ENCODE measurements at places on chromosomes 12 and 14.

GRCh38 chr12:8855891-8856290 lies 33.5 kb downstream of the A2ML1 start:
- DNase-seq, result no peak

- DNase-seq, result no peak
Measured at GRCh38 chr14:90184571-90185266, 71.6 kb upstream of the PSMC1 start.

GRCh38 chr14:101498526-101498860 lies 62.8 kb upstream of the DIO3 start:
- DNase-seq, result no peak

GRCh38 chr12:79920421-79921238 lies 14.3 kb downstream of the PPP1R12A start:
- no peak for DNase-seq

DNA sequence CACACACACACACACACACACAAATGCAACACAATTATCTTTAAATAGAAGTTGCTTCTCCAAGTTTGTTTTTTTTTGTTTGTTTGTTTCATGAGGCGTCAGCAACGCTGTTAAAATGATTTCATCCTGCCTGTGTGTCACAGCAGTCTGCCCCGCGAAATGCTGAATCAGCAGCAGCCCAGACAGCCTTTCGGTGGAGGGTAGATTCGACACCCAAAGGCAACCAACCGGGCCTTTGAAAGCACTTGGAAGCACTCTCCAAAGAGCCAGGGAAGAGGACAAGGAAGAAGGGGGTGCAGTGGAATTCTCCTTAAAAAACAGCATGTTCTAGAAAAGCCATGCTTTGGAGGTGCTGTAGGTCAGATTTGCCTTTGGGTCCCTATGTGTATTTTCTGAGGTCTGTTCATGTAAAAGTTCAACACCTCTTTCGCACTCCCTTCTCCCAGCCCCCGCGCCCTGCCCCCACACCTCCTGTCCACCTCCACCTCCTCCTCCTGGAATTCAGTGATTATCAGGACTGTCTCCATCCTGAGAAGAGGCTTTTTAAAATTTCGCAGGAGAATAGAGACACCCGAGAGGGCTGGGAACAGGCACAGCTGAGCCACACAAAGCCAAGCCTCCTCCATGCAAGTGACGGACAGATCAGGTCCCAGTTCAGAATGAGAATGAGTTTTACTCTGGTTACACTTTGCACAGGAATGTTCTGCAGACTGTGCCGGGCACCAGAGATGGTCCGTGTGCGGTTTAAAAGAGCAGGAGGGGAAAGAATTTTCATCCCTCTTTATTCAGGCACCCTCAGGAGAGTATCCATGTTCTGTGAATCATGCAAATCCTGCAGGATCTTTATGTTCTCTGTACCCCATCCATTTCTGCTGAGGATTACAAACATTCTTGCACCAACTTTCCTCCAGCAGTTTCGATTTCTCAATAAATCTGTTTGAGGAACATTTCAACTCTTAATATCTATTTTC lies 177.9 kb downstream of the ETV6 start:
- no peak for DNase-seq

DNA sequence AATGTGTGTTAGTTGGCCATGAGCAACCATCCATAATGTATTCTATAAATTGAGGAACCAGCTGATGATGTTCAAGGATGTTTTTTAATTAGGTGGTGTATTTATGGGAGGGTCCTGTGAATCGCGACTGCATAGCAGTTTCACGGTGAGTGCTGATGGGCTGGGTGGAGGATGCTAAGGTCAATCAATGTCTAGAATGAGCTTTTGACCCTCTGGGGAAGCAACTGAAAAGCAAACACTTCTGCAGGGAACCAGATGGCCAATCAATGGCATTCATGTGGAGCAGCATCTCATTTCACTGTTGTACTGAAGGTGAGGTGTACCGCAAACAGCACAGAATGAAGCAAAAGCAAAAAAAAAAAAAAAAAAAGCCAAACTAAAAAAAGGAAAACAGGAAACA lies 676.1 kb upstream of the TMEM132C start:
- no peak for DNase-seq

- DNase-seq, result no peak
Measured at GRCh38 chr12:114192549-114192948, 213.4 kb downstream of the TBX5 start.

DNA sequence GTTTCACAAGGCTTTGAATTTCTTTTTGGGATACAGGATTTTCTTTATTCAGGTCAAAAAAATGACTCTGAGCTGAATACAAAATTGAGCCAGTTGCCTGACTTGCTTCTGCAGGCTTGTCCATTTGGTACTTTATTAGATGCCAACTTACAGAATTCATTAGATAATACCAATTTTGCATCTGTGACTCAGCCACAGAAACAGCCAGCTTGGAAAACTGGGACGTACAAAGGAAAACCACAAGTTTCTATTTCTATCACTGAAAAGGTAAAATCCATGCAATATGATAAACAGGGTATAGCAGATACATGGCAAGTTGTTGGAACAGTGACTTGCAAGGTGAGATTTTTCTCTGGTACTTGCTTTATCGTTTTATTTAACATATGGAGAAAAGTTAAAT lies 5.8 kb downstream of the AP5M1 start:
- no peak for DNase-seq

GRCh38 chr14:105143451-105144025 lies 25.0 kb downstream of the JAG2 start:
- no peak for DNase-seq

DNA sequence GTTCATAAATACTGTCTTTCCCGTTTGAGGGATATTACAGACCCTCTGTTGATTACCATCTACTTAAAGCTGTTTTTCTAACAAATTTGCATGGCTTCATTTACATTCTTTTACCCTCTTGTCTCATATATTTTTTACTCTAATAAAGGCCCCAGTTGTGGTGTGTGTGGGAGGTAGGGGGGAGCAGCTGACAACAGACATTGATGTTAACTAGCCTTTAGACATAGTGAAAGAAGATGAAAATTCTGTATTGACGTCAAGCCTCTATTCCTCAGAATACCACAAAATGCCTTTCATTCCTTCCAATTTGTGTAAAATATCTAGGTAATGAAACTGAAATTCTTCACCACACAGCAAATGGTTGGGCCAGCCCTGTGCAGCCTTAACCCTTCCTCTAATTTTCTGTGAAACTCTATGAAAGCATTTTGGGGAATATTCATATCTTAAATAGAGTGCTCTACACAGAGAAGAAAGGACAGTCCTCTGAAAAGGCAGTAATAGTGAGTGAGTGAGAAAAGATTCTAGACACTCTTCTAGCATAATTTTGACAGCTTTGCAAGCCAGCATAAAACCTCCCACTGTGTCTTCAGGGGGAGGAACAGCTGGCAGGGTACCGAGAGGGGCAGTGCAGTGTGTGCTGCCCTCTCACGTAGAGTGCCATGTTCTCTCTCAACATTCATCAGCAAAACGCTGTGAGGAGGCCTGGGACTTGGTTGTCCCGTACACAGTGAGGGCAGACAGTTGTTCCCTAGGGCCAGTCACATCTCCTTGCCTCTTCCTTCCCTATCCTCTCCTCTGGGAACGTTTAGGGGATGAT lies 20.1 kb upstream of the CERS5 start:
- no peak for DNase-seq

- no peak for DNase-seq
Measured at GRCh38 chr12:109900752-109901580, 892 bp downstream of the TCHP start.

GRCh38 chr12:3998397-3998796 lies 125.2 kb upstream of the PARP11 start:
- DNase-seq, result no peak

DNA sequence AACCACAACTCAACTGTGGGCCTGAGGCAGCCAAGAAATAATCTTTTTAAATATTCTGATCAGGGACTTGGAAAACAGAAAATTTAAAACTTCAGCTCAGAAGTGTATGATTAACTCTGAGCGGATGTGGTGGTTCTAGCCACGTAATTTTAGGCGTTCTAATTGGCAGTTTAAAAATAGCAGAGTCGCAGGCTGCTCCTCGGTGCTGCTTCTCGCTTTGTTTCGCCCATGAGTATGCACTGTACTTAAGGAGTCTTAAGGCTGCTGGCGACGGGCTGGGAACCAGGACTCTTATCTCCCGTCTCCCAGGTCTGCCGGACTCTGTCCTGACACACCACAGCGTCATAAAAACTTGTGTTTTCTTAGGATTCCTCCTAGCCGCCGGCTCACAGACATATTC lies 113.4 kb upstream of the PELI2 start:
- DNase-seq, result no peak

DNA sequence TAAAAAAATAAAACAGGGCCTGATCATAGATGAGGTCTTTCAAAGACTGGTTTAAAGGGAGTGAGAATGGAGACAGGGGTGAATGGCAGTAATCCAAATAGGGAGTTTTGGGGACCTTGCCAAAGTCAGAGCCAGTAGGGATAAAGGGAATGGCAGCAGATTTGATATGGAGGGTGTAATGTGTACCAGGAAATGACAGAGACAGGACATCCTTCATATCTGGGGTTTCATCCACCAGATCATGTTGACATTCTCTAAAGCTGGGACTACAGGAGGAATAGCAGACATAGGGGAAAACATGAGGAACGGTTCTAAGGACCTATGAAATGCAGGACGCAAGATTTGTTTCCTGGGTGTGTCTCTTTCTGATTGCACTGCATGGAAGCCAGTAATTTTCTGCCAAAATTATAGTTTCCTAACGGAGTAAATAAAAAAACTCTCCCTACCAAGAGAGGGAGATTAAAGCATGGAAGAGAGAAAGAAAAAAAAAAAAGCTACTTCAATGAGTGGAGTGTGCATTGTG lies 169.9 kb downstream of the PRKD1 start:
- no peak for DNase-seq

Measured in T-helper 22 cell (primary cell).